ENCODE measurements at places on chromosomes 12 and 14.

- no peak for DNase-seq
These were observed 487.8 kb downstream of the KCNH5 start for GRCh38 chr14:62557416-62557815.

- no peak for DNase-seq
These were observed 23.8 kb downstream of the HSPB8 start for GRCh38 chr12:119202544-119202943.

GRCh38 chr14:95274874-95275273 lies 44.8 kb downstream of the CLMN start:
- no peak for DNase-seq

DNA sequence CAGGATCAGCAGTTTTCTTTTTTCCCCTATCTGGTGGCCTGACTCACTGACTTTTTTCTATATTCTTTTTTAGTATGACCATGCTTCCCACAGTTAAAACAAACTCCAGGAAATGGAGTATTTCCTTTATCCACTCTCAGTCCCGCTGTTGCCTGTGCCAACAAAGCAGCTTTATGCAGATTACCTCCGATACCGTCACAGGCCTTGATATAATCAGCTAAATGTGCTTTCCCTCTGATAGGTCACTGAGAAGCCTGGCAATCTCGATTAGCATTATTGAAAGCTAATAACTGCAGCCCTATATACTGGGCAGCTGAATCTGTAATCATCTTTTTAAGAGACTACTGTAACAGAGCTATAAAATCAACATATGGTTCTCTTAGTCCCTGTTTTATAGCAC lies 243.6 kb downstream of the KIF21A start:
- no peak for DNase-seq

- no peak for DNase-seq
These were observed 36.8 kb upstream of the VWF start for GRCh38 chr12:6161124-6161882.

- no peak for DNase-seq
These were observed 210.4 kb upstream of the PRICKLE1 start for GRCh38 chr12:42799966-42800365.

DNA sequence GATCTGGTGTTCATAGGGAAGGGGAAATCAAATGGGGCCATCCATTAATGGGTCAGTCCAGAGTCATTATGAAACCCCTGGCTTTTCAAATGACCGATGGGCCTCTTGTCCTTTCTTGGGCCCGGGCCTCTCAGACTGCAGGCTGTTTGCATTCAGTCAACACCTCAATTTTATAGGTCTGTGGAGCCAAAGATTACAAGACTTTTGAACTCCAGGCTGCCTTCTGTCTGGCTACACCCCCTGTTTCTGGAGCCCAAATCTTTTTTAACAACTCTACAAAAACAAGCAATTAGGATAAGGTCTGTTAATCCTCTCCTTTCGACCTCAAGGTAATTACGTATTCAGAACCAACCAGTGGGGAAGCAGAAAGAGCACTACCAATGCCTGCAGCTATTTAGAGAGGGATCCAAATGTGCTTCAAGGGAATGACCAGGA lies 35.6 kb downstream of the DUSP6 start:
- DNase-seq, result no peak

DNA sequence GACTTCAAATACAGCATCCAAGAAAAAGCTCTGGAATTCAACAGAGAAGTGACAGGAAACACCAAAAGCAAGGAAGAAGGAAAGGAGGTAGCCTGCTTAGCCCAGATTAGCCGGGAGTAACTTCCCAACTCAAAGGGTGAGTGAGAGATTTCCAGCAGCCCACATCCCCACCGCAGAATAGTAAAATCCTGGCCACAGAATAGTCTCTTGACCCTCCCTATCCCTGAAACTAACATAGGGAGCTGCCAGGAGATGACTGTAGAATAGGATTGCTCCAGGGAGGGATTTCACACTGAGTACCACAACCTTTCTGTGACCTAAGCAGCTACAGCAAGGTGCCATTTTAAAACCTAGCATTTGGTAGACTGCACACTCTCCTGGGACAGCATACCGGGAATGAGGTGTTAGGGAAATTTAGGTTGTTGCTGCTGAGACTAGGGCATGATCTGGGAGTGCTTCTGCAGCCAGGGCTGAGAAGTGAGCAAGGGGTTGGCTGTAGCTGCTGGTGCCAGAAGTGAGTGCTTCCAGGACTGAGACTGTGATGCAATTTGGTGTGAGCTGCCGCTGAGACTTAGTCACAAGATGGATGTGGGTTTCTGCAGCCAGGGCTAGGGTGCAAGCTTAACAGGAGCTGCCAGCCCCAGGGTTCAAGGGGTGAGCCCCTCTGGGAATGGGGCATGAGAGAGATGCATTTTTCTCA lies 66.0 kb downstream of the TMTC3 start:
- no peak for DNase-seq

GRCh38 chr14:61183196-61183885 lies 97.8 kb downstream of the TMEM30B start:
- no peak for DNase-seq

DNA sequence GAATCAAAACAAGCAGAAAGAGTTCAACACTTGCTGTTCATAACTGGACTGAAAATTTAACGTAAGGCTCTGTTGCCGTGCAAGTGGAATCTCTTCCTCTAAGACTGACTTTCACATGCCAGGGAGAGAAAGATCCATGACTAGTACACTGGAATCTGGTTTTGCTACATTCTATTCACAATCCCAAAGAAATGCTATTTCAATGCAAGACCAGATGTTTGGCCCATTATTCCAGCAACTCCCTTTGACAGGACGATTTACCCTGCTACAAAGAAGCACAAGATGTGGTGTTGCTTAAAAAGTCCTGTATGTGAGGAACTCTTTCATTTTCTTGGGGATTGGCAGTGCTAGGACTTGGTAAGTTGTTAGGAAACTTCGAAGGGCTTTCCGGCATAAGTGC lies 17.4 kb downstream of the RFC5 start:
- DNase-seq, result no peak

DNA sequence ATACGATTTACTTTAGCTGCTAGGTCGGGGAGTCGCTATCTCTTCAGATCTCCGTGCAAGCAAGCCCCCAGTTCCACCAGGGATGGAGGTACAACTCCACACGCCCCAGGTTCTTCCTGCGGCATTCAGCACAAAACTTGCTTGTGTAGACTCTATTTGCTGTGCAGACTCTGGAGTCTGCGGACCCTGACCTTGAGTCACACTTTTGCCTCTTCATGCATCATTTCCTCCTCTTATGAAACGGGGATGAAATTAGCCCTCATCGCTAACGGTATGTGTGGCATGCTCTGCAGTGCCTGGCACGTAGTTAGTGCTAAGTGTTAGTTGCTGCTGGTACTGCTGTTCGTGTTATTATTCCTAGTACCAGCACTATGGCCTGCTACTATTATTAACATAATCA lies 84.4 kb downstream of the TMEM132D start:
- no peak for DNase-seq

DNA sequence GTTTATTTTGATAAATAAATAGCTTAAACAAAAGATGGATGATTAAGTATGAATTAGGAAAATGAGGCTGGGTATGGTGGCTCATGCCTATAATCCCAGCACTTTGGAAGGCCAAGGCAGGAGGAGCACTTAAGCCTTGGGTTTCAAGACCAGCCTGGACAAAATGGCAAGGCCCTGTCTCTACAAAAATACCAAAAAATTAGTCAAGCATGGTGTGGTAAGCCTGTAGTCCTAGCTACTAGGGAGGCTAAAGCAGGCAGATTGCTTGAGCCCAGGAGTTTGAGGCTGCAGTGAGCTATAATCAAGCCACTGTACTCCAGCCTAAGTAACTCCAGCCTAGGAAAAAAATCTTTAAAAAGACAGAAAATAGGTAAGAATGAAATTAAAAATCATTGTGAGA lies 96.0 kb downstream of the BCL2L14 start:
- no peak for DNase-seq

DNA sequence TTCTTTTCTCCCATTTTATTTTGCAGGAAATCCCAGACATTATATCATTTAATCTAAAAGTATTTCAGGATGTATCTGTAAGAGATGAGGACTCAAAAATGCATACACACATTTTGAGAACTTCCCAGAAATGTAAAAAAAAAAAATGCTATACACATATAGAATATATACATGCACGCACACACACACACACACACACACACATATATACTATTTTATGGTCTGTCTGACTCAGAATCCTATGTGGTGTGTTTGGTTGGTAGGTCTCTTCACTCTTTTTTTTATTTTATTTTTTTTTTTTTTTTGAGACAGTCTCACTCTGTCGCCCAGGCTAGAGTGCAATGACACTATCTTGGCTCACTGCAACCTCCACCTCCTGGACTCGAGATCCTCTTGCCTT lies 65.5 kb downstream of the FBXO34 start:
- DNase-seq, result peak; percentile 40

- no peak for DNase-seq
These were observed 41.7 kb downstream of the SUSD6 start for GRCh38 chr14:69652942-69653684.

DNA sequence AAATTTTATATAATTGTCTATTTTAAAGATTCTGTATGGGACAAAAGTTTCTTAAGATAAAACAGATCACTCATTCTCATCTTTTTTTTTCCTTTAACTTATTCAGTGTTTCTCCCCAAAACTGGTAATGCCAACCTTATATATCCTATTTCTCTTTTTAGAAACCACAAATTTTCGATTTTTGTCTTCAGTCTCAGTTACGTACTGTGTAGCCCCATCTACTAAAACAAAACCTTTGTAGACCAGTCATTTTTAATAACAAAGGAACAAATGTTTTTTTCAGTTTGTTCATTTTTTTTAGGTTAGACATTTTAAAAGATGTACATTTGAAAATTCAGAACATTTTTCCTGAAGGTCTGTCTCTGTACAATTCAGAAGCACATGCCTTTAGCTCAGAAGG lies 18.2 kb downstream of the PNMA1 start:
- no peak for DNase-seq

GRCh38 chr12:31249356-31249755 lies 76.6 kb downstream of the SINHCAF start:
- DNase-seq, result no peak

DNA sequence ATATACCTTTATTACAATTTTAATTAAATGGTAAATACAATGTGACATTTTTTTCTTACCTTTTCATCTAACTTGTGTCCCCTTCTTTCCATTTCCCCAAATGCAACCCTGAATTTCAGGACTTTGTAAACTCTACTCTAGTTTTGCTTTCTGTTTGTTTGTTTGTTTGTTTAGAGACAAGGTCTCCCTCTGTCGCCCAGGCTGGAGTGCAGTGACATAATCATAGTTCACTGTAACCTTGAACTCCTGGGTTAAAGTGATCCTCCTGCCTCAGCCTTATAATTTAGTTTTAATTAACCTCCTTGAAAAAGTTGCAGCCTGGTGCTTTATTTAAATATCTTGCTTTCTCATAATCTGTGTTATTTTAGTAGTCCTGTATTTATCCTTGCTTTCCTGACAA lies 59.0 kb upstream of the MON2 start:
- DNase-seq, result no peak

DNA sequence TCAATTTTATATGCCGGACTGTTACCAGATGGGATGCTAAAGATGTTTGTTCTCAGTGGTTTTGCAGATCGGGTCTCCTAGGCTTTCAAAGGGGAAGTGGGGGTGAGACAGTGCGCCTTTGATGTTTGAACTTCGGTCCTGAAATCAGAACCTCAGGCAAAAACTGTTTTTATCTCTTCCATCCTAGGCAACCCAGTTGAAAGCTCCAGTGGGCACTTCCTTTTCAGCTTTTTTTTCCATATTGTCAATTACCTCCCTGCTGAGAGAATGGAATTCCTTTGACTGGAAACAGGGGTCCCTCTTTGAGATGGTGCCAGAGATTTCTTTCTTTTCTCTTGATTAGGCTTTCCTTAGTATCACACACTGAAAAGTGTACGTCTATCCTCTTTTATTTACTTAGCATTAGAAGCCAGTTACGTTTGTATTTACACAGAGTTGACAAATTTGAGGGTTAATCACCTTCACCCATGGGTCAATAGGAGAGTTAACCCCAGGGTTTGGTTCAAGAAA lies 40.0 kb downstream of the NUAK1 start:
- no peak for DNase-seq

DNA sequence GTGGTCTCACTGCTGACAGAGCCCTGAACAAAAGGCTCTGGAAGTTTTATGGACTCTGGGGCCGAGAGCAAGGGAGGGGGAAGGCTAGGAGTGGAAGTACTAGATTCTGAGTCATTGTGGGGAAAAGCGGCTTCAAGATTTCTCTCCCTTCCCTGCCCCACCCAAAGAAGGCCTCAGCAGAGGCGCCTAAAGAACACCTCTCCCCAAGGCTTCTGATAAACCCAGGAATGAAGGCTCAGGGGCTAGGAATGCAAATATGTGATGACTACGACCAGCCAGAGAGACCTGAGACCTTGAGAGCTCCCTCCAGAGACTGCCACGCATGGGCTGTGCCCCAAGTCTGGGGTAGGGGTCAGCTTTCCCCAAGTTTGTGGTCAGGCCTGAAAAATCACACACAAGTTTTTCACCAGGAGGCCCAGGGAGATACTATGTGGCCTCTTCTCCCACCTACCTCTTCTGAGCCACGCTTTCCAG lies 130.7 kb upstream of the HIF1A start:
- DNase-seq, result no peak

GRCh38 chr12:130689408-130690405 lies 26.4 kb downstream of the RIMBP2 start:
- DNase-seq, result no peak

GRCh38 chr12:60290532-60290931 lies 694.7 kb downstream of the SLC16A7 start:
- DNase-seq, result no peak

DNA sequence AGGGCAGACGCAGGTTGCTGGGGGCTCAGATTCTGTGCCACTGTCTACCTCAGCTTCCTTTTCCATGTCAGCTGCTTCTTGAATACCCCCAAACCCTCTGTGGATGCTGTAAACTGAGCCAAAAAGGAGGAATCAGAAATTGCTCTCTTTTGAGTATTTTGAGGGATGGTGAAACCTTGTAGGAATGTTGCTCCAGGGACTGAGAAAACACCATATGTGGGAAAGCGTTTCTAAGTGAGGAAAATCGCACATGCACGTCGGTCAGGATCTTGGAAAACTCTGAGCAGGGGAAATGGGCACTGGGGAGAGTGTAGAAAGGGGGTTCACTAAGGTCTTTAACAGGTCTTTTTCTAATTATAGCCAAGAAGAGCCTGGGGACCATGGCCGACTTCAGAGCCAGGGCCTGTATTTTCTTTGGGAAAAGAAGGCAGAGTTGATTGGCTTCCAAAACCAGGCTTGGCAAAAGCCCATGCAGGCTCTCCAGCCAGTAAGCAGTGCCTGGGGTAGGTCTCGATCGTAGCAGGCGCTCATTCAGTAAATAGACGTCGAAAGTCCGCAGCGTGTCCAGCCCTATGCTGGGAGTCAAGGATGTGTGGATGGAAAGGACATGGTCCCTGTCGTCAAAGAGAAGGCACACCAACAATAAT lies 58.0 kb downstream of the NTF3 start:
- DNase-seq, result no peak
